Renal cortex interstitium (tissue), 15 donors: ENCODE measurements at places on chromosomes 5 and 9. TPM values are rescaled to one million over a fixed set of nuclear protein-coding genes. Genes with fewer than 3 reads are reported as not detected.

GRCh38 chr5:81233080-81233634, at the start of gene CKMT2:
Gene CKMT2 (plus strand): TSS chr5:81233322. CDS start chr5:81251133, 17,811 bp downstream.
- peak; percentile 43 for DNase-seq

DNA sequence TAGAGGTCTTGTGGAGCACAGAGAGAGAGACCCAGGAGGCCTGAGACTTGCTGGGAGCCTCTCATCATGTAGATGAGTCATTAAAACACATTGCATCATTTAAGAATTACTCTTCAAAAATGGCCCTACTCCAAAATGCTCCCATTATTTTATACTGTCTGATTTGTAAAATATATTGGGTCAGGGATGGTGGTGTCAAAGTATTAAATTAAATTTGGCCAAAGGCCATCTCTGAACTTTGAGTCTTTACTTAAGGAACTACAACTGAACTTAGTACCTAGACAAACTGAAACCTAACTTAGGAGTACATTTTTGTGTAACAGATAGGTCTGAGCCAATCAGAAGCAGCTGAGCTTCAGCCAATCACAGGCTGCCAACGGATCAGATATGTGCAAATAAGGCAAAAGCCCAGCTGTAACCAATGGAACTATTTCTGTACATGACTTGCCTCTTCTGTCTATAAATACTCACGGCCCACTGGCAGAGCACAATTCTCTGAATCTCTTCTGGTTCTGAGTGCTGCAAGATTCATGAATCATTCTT, 657.2 kb downstream of the TLE1 start:
- no peak for DNase-seq

- no peak for DNase-seq
Measured at GRCh38 chr9:14437354-14438231, 123.7 kb upstream of the NFIB start.

- DNase-seq, result no peak
Measured at GRCh38 chr9:134358026-134358661, 31.9 kb downstream of the RXRA start.

- no peak for DNase-seq
Measured at GRCh38 chr5:147610798-147611197, 100.9 kb upstream of the DPYSL3 start.

GRCh38 chr9:27622693-27623340, 49.5 kb upstream of the C9orf72 start:
- no peak for DNase-seq

- no peak for DNase-seq
Measured at GRCh38 chr9:127282611-127283010, 18.0 kb downstream of the GARNL3 start.

GRCh38 chr5:10301842-10302610, 5.7 kb downstream of the CMBL start:
- no peak for DNase-seq

GRCh38 chr9:14428781-14429230, 114.9 kb upstream of the NFIB start:
- peak; percentile 66 for DNase-seq

GRCh38 chr5:14445013-14445412, 136.6 kb upstream of the OTULINL start:
- no peak for DNase-seq

GRCh38 chr5:6849316-6850105, 136.3 kb downstream of the TENT4A start:
- peak; percentile 17 for DNase-seq

DNA sequence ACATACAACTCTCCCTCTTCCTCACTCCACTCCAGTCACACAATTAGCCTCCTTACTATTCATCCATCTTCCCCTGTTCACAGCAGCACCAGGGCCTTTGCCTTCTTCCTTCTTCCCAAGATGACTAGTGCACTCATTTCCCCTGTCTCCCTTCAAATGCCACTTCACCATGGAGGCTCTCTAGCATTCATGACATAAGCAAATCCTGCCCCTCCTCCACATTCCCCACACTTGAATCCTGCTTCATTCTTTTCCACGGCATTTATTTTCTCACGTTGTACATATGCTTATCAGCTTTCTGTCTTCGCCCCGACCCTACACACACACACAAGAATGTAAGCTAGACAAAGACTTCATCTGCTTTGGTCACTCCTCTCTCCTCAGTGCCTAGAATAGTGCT, 133.3 kb downstream of the CDK5RAP2 start:
- DNase-seq, result no peak

GRCh38 chr9:126499005-126499910, 114.5 kb upstream of the LMX1B start:
- no peak for DNase-seq

GRCh38 chr9:16294133-16294770, 576.2 kb downstream of the BNC2 start:
- DNase-seq, result no peak

DNA sequence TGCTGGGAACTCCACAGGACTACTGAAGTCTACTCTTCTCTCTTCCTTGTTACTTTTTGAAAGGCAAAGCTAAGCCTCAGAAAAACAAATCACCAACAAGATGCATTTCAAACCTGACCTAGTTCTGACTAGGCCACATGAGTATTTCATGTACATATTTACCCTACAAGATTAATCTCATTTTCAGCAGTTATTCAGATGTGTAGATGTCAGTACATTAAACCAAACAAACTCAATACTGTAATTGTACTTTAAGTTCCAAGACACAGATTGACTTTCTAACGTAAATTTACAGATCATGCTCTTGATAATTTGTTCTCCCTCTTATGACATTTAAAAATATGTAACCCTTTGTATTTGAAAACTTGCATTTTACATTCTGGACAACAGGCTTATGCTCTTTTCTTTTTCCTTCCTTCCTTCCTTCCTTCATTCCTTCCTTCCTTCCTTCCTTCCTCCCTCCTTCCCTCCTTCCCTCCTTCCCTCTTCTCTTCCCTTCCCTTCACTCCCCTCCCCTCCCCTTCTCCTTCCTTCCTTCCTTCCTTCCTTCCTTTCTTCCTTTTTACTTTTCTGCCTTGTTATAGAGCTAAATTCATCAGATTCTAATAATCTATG, 1653.4 kb downstream of the EFNA5 start:
- no peak for DNase-seq

- DNase-seq, result no peak
Measured at GRCh38 chr5:170538096-170538465, 34.3 kb downstream of the KCNIP1 start.

DNA sequence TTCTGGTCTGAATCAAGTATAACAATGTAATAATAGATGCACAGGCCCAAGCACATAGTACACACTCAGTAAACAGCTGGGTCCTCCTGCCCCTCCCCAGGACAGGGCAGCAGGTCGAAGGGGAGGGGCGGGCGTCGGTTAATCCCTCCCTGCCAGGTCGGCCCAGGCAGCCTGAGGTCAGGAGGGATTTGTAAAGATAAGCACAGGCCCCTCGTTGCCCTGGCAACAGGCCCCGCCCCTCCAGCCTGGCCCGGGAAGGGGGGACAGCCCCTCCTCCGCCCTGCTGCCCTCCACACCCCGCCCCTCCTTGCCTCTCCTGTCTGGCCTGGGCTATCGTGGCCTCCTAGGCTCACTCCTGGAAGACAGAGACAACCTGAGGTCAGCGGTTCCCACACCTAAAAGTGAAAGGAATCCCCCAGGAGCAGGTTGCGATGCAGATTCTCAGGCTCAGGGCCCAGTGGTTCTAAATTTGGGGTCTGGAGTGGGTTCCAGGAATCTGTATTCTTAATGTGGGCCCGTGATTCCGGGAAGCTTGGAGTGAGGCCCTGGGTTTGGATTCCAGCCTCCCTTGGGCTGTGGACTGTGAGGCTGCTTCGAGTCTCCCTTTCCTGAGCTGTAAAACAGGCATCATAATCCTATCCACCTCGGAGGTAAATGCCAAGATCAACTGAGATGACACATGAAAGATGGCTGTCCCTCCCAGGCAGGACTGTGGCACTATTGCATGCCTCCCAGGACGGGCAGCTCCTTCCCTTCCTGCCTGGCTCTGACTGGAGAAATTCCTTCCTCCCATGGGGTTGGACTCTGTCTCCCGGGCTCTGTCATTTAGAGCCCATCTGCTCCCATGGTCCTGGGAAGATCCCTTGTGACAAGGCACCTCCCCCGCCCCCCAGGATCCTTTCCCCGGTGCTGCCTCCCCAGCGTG, 4.4 kb downstream of the CRB2 start:
- peak; percentile 83 for DNase-seq

DNA sequence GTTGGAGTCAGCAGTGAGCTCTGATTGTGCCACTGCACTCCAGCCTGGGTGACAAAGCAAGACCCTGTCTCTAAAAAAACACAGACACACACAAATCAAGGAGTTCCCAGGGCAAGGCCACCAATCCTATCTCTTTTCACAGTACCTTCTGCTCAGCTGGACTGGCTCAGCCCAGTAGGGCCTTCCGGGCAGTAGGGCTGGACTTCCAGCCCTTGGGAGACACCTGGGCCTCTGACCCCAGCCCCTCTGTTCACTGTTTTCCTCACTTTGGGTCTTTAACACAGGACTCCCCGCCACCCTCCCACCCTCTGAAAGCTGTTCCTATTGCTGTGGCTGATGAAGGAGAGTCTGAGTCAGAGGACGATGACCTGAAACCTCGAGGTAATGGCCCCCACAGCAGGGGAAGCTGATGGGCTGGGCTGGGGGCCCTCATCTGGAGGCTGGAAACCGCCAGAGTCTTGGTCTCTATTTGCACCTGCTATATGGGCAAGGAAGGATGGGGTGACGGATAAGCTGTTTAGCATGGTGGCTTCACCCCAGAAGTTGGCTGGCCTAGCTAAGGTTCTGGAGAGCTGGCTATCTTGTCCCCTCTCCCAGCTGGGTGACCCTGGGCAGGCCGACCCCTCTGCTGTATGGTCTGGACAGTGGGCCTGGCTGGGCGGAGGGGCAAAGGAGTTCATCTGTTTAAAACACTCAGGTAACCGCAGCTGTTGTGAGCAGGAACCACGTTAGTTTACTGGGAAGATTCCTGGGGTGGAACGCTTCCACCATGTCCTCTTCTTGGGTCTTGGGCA, 25.6 kb downstream of the USP20 start:
- DNase-seq, result no peak

GRCh38 chr5:133863857-133864585, 104.4 kb downstream of the C5orf15 start:
- no peak for DNase-seq

GRCh38 chr9:5851445-5851844, 18.5 kb upstream of the ERMP1 start:
- DNase-seq, result no peak

DNA sequence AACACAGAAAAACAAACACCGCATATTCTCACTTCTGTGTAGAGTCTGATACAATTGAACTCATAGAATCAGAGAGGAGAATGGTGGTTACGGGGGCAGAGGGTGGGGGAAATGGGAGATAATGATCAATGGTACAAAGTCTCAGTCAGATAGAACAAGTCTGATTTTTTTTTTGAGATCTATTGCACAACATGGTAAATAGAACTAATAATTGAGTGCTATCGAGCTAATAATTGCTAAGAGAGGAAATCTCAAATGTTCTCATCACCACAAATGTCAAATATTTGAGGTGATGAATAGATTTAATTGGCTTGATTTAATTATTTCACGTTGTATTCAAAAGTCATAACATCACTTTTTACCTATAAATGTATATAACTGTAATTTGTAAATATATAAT, 121.0 kb upstream of the SPIN1 start:
- DNase-seq, result no peak

GRCh38 chr5:177367323-177367848, 9.7 kb downstream of the RGS14 start:
- no peak for DNase-seq

DNA sequence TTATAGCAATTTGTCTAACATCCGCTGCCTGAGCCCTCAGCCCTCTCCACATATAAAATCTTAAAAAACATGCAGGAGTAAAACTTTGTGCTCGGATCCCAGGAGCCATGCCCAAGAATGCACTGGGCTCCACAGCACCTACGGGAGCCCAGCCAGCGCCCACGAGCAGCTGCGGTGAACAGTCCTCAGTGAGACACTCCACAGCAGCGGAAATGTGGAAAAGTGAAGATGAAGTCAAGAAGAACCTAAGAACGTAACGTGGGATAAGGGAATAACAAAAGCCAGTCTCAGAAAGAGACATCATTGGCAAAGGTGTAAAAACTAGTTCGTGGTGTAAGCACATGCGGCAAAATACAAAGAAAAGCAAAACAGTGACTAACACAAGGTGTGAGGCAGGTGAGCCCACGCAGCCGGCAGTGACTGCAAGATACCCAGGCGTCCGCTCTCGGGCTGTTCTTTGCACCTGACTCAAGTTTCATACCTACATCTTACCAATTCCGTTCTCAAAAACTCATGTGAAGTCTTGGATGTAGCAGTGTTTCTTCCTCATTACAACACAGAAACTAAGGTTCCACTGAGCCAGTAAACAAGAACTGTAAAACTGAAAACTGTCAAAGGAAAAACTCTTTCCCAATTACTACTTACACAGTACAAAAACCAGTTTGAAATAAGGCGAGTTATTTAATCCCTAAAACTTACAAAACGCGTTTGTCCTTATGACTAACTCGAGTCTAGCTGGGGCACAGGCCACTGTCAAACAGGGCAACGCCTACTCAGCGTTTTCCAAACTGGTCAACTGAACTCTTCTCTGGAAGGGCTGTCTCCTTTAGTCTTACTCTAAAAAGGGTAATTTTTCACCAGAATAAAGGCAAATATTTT, 1.7 kb downstream of the CAMSAP1 start:
- no peak for DNase-seq

- DNase-seq, result no peak
Measured at GRCh38 chr9:98796364-98797101, at the start of gene ANKS6. Gene ANKS6 (minus strand): TSS chr9:98796555. CDS start chr9:98796491, 64 bp downstream.

GRCh38 chr5:113223315-113223714, 211.5 kb downstream of the TSSK1B start:
- no peak for DNase-seq

DNA sequence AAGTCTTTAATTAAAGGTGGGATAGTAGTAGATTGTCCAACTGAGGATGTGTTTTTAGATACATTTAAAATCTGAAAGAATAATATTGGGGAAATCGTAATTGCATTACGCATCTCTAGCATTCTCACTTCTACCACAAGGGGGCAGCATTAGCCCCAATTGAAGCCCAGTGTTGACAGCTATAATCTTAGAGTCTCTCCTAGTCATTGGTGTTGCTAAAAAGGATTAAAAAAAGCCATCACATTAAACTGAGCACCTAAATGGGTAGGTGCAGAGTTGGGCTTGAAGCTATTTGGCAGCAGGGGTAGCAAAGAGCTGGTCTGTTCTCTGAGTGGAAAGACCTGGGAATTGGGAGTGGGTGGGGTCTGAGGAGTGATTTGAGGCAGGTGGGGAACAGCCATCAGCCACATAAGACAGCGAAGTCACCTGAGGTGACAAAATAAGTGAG, 177.2 kb downstream of the OSTF1 start:
- peak; percentile 35 for DNase-seq

- no peak for DNase-seq
Measured at GRCh38 chr5:5192681-5193080, 52.6 kb downstream of the ADAMTS16 start.

Gene CPEB4
- 50.6 TPM for polyA plus RNA-seq

Gene DEPDC1B
- 25.6 TPM for polyA plus RNA-seq

Gene IL9
- not detected for polyA plus RNA-seq

Gene PCDHGC4
- 3.4 TPM for polyA plus RNA-seq

Gene PHF24
- polyA plus RNA-seq, result 0.47 TPM

Gene STK32A
- 16.2 TPM for polyA plus RNA-seq

Gene RGS7BP
- polyA plus RNA-seq, result 5.5 TPM

Gene SH3TC2
- 0.81 TPM for polyA plus RNA-seq

Gene ENTR1
- 45.3 TPM for polyA plus RNA-seq

Gene PLAC8L1
- polyA plus RNA-seq, result 1.1 TPM

Gene TSLP
- 0.28 TPM for polyA plus RNA-seq

Gene DPM2
- polyA plus RNA-seq, result 36.3 TPM
